Adipocyte (in vitro differentiated cells): ENCODE measurements at places on chromosomes 1 and 21.

GRCh38 chr1:75724472-75725022 lies at the start of gene ACADM:
TSS of gene ACADM (plus strand) at chr1:75724709. CDS start at chr1:75724788, 79 bp downstream.
- DNase-seq: peak; percentile 92

DNA sequence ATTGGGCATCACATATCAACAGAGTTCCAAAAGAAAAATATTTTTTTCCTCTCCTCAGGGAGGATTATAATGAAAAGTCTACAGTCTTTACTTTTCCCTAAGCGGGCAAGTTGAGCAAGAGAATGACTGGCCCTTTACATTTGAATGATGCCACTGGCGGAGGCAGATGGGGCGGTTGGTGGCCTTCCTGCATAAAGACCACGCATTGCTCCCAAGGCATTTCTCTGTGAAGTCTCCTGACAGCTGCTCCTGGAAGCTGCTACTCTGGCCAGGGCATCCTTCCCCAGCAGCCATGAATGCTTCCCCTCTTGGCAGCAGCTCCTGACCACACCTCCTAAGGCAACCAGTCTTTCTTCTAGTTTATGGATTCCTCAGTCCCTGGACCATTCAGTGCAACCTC lies 161.1 kb upstream of the RRP15 start:
- DNase-seq: no peak

DNA sequence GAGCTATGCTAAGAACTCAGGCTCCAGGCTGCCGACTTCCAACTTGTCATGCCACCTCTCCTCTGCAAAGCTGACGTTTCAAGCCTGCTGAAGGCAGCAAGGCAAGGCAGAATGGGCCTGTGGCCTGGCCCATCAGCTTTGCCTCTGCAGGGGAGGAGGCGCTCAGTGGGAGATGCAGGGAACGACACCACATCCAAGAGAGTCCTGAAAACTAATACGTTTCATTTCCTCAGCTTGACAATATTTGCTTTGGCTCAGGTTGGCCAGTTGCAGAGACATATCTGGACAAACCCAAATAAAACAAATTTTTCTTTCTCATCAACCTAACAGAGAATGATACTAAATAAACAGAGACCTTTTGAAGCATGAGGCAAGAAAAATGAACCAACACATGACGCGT lies 35.3 kb downstream of the BEND5 start:
- DNase-seq: no peak

DNA sequence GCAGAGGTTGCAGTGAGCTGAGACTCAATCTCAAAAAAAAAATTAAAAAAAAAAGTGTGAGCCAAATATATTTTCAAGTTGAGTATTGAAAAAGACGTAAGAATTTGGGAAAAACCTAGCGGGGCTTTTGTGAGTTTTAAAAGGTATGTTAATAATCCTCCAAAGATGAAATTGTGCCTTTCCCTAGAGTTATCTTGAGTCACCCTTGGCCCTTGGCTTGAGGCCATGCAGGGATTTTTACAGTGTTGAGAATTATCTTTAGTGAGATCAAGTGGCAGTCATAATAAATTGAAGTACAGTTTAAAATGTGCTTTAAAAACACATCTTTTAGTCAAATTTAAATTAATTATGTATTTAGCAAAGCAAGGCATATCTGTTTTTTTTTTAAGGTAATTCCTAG lies 32.7 kb downstream of the PPP2R5A start:
- no peak for DNase-seq

DNA sequence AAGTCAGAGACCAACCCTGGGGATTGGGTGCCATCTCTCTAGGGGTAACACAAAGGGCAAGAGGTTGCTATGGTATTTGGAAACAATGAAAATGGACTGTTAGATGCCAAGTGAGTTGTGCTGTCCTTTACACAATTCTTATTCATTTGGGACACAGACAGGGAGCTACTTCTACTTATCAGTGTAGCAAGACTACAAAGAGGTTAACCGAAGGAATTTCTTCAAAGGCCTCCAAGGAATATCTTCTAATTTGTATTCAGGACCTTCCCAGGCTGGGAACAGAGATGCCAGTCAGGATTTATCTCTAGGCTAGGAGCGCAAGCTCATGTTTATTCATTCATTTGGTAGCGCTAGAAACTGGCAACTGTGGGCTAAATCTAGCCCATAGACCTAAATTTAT lies 2.6 kb downstream of the NAXE start:
- DNase-seq: no peak
